ENCODE measurements at places on chromosomes 7 and 10.

DNA sequence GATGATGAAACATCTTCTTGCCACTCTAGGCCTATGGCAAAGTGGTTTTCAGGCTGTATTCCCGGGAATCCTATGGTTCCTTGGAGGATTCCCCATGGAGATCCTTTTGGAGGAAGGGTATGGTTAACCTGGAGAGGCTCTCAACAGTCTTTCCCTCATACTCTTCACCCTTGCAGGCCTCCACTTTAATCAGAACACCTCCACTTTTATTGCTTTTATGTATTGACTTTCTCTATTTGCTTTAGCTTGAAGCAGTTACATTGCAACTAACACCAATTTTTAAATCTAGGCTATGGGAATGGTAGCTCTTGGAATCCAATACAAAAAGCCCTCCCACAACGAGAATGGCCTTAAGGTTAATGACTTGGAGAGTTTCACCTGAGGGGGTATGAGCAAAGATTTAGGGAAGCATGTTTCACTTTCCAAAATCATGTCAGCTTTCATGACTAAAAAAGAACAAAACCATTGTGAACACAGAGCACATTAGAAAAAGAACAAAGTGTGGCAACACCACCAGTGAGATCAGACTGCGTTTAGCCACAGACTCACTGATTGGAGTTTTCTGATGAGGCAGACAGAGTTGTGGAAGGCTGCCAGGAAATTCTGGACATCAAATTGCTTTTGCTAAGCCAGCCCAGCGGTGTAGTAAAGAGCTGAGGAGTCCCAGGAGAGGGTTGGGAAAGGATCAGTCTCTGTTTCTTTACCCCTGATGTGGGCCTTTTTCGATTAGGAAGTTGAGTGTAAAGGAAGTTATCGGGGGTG lies 130.4 kb upstream of the BMPER start:
- DNase-seq = no peak

DNA sequence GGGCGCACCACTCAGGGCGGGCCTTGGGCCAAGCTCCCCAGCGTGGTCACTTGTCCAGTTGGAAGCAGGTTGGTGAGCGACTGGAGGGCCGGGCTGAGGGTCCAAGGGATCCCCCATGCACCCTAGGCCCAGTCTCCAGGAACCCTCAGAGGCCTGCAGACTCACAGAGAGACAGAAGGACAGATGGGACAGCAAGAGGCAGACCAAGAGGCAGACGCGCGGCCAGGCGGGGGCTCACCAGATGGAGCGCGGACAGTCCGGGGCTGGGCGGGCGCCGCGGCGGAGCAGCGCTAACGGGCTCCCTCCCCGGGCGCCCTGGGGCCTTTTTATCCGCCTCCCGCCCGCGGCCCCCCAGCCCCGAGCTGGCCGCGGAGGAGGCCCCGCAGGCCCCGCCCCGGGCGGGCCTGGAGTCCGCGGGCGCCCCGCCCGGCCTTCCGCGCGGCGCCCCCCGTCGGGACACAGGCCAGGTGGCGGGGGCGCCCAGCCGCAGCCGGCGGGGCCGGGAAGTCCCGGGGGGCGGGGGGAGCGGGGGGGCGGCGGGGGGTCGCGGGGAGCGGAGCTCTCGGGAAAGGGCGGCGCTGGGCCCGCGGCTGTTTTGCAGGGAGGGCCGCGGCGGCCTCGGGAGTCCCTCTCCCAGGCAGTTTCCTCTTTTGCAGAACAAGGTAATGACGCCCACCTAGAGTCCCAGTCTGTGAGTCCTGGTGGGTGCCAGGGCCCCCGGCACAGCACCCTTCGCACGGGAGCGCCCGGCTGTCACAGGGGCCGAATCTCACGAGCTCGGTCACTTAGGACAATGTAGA lies at the start of gene LOXL4:
Gene LOXL4 (minus strand): TSS at position 301 of the 800 bp plus-strand sequence. CDS start 5,175 bp downstream, outside the sequence.
- no peak for DNase-seq

GRCh38 chr10:85613391-85613790 lies 753.2 kb downstream of the GRID1 start:
- no peak for DNase-seq

DNA sequence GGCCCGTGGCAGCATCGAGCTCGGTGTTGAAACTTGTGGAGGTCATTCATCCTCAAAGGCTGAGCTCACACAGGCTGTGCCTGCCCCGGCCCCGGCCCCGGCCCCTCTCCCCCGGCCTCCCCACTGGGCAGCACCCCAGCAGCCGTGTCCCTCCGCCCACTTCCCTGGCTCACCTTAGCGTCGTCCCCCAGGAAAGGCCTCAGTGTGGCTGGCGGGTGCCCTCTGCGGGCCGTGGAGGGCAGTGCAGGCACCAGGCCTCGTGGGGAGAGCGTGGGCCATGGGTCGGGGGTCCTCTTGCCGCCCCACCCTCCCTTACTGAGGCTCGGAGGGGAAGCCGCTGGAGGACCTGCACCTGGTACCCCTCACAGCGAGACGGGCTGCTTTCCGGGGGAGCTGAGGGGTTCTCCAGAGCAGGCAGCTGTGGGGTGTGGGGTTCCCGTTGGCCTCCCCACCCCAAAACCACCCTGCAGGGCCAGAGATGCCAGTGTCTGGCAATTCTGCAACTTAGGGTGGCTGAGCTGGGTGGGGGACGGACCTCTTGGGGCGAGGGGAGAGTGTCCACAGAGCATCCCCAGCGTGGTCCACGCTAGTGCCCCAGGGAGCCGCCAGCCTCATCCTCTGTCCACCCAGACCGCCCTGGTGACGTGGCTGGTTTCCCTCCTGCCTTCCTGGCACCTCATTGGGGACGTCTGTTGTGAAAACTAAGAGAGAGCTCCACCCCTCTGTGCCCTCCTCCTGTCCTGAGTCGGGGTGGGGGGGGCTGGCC lies 44.2 kb upstream of the DPYSL4 start:
- DNase-seq = peak; percentile 49

DNA sequence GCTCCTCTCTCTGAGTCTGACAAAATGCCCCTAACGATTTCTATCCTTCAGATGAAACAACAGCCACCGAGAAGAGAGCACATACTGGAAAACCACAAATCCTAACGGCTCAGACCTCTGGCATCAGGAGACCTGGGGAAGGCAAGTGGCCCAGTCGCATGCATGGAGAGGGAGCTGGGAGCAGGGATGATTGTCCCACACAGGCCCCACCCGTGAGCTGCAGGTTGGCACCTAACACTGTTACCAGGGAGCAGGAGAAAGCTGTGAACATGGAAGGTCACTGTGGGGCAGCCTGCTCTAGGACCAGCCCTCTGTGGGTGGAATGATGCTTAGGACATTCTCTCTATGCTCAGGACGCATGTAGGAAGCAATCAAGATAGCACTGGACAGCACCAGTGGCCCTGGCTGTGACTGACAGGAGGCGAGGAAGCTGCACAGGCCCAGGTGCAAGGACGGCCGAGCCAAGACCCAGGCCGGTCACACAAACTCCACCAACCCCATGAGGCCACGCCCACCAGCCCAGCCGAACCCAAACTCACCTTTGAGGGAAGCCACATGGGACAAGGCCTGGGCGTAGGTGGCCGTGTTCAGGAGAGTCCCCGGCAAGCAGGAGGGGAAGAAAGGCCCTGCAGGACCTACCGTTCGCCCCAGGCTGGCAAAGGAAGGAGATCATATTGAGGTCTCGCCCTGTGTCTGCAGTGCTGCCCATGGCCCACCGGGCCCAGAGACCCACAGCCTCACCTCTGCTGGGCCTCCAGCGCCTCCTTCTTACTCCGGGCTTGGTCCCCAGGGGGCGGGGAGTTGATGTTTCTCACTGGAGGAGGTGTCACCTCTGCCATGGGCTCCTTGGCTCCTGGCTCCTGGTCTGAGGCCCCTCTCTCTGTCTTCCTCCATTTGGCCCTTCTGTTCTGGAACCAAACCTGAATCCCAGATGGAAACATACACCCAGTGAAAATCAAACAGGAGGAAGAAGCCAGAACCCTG lies 9.7 kb downstream of the DRGX start:
- no peak for DNase-seq

DNA sequence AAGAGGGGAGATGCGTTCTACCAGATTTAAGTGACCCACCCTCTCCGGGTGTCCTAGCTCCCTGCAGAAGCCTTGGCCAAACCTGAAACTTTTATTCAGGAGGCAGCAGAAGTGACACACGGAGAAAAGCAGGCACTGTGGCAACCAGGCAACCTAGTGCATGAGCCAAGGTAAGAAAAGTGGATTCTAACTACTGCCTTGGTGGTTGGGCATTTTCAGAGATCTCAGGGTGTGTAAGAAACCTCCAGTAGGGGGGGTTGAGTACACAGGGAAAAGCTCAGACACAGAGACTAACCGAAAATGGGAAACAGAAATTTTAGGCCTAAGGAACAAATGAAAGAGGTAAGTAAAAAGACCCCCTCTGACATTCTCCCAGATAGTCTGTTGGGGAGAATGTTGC lies 645.7 kb downstream of the ANKRD7 start:
- DNase-seq = no peak

DNA sequence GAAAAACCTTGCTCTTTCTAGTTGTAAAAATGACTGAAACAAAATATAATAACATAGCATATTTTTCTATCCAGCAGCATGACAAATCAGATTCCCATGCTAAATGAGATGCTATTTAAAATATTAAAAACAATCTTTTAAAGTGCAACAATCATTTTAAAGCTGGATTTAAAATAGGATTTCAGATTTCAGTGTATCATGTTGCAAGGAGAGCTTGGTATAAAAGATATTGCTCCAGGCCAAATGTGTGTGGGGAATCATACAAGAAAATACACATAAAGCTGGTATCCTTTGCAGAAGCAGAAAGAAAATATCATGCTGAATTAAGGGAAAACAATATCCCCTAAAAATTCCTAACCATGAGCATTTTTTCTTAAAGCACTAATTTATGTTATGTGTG lies 42.2 kb downstream of the SLC13A1 start:
- DNase-seq = no peak

DNA sequence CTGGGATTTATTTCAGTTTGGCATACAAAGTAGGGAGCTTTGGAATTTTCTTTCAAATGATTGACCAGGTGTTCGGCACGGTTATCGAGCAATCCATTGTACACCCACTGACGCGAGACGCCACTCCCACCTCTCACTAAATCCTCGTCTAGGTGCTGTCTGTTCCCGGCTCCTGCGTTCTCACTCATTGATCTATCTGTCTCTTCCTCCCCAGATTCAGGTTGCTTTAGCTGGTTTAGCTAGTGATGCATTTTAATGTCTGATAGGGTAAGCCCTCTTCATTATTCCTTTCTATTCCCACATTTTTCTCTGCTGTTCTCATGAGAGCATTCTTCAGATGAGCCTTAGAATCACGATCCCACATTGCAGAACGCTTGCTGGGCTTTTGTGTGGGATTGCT lies 91.7 kb downstream of the ELFN1 start:
- no peak for DNase-seq

All from T-helper 17 cell (primary cell).